Thoracic aorta (tissue), 2 donors: ENCODE measurements at places on chromosomes 7 and 10.

DNA sequence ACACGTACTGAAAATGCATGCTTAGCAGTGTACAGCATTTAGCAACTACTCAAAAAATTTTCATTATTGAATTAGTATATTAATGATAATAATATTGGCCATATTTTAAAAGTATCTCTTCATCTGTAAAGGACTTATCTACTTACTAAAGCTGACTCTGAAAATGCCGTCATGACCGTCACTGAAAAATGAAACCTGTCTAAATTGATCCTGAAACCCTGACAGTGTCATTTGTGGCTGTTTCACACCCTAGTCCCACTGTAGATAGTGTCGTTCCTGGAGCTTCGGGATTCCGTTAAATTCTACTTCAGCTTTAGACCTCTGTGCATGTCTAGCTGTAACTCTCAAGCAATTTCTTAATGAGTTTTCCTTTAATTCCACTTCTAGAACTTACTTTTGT is 35.8 kb upstream of the EZH2 start:
- no peak overlapping the region for H3K4me3 ChIP-seq
- H3K27ac ChIP-seq = no peak overlapping the region
- H3K27me3 ChIP-seq = no peaks in the 10 kb centered on the region
- no peak for DNase-seq

DNA sequence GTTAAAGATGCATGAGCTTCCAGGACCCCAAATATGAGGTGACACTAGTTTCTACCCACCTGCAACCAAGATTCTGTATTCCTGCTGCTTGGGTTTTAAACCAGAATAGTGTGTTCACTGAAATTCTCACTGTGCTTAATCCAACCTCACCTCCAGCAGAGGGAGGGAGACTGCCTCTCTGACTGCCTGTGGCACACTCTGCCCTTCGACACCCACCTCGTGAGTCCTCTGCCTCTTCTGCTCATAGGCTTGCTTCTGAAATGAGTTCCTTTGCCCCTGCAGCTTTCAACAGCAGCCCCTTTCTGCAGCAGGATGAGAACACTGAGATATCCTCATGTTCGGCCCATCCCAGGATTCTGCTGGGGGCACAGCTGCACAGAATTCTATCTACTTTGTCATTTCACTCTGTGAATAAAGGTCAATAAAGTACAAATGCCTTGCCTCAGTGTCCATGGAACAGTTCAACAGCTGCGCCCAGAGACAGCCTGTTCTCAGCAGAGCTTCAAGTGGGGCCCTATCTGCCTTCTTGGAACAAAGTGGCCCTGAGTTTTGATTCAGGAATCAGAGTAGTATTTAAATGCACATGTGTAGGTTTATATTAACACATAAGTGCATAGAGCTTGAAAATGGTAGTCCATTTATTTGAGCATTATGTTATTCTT is 632.5 kb downstream of the TNS3 start:
- H3K27ac ChIP-seq = no peak overlapping the region
- no peaks in the 10 kb centered on the region for H3K4me1 ChIP-seq
- no peak for DNase-seq
- no peak overlapping the region for H3K4me3 ChIP-seq
- no peaks in the 10 kb centered on the region for H3K27me3 ChIP-seq
- no peaks in the 10 kb centered on the region for H3K36me3 ChIP-seq

DNA sequence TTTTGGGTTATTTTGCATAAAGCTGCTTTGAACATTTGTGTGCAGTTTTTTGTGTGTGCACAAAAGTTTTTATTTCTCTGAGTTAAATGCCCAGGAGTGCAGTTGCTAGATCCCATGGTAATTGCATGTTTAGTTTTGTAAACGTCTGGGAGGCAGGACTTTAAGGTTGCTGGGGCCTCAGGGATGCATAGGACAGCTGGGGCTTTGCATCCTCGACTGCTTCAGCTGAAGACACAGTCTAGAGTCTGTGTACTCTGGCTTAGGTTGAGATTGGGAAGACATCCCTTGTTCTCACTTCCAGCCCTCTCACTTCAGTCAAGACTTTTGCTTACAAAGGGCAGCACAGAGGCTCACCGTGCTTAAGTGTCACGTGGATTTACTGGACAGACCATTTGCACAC is 94.5 kb upstream of the INSYN2A start:
- H3K36me3 ChIP-seq = no peaks in the 10 kb centered on the region
- no peak overlapping the region for H3K27ac ChIP-seq
- no peak for DNase-seq
- H3K4me3 ChIP-seq = no peak overlapping the region
- no peaks in the 10 kb centered on the region for H3K4me1 ChIP-seq
- no peaks in the 10 kb centered on the region for H3K27me3 ChIP-seq

GRCh38 chr10:113285305-113285704 is 267.5 kb upstream of the HABP2 start:
- H3K4me3 ChIP-seq = no peak overlapping the region
- no peak for DNase-seq
- no peak overlapping the region for H3K27ac ChIP-seq
- no peaks in the 10 kb centered on the region for H3K36me3 ChIP-seq
- H3K4me1 ChIP-seq = no peaks in the 10 kb centered on the region
- H3K27me3 ChIP-seq = no peaks in the 10 kb centered on the region

DNA sequence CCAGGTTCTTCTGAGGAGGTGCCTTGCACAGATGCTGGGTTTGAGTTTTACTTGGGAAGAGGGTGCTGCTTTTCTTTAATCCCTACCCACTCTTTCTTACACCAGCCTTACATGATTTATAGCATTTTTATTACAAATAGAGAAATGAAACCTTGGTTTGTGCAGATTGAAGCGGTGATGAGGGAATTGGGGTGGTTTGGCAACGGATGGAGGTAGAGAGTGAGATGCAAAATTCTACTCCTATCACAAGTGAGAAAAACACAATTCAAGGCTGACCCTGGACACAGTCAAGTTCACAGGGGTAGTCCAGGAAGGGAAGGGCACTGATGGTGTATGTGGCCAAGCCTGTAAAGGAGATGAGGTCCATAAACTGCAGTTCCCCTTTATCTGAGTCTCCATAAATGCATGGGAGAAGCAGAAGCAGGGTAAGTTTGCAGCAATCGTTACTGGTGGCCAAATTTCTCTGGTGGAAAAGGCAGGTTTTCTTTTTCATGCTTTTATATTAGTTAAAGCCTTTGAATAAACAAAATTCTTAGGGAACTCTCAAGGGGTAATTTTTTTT is 214.3 kb downstream of the JAZF1 start:
- no peak for DNase-seq
- no peaks in the 10 kb centered on the region for H3K36me3 ChIP-seq
- no peak overlapping the region for H3K4me3 ChIP-seq
- no peak overlapping the region for H3K27ac ChIP-seq
- no peaks in the 10 kb centered on the region for H3K4me1 ChIP-seq

GRCh38 chr7:51019191-51019844 is 236.6 kb upstream of the GRB10 start:
- DNase-seq = no peak
- no peak overlapping the region for H3K4me3 ChIP-seq
- no peaks in the 10 kb centered on the region for H3K36me3 ChIP-seq

DNA sequence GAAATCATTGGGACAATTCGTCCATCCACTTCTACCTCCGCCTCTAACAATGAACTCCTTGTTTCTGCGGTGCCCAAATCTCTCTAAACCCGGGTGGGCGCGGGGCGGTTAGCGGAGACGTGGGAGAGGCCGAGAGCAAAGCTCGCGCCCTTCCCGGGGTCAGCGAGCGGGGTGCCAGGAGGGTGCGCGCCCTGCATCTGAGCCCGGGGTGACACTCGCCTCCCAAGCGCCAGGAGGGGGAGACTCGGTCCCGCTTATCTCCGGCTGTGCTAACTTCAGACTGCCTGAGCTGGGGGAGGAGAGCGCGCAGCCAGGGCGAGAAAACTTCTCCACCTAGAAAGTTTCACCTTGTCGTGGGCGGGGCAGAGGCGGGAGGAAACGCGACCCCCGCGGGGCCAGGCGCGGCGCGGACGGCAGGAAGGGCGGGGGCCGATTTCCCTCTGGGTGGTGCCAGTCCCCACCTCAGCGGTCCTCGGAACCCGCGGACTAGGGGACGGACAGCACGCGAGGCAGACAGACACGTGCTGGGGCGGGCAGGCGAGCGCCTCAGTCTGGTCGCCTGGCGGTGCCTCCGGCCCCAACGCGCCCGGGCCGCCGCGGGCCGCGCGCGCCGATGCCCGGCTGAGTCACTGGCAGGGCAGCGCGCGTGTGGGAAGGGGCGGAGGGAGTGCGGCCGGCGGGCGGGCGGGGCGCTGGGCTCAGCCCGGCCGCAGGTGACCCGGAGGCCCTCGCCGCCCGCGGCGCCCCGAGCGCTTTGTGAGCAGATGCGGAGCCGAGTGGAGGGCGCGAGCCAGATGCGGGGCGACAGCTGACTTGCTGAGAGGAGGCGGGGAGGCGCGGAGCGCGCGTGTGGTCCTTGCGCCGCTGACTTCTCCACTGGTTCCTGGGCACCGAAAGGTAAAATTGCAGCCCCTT is at the start of gene MET:
Gene MET (plus strand): TSS at position 516 of the 915 bp plus-strand sequence. CDS start 26,889 bp downstream, outside the sequence.
- H3K36me3 ChIP-seq = no peaks in the 10 kb centered on the region
- H3K4me3 ChIP-seq = peak within 1 kb of the TSS; percentile 84
- H3K27ac ChIP-seq = peak within 1 kb of the TSS; percentile 72
- H3K4me1 ChIP-seq = peaks cover 15% of the 10 kb centered on the region
- peak; percentile 9 for DNase-seq

DNA sequence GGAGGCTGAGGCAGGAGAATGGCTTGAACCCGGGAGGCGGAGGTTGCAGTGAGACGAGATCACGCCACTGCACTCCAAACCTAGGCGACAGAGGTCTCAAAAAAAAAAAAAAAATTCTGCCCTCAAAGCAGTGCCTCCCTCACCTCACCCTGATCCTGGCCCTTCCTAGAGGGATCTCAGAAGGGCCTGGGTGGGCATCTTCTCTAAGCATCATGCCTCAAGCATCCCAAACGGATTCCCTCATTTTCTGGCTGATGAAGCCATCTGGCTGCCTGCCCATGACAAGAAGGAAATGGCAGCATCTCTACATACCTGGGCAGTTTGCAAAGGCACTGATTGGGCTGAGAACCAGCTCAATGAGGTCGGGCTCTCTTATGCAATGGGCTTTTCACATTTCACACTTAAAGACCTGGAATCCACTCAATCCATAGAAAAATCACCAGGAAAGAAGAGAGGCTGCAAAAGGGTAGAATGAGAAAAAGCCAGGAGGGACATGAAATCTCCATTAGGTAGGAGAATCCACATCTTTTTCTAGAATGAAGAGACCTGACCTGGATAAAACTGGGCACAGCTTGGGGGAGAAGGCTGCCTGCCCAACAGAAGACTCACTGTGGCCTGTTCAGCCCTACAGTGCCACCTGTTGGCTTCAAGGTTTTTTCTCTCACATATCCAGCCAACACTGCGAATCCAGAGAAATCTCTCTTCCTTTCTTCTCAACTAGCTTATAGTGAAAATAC is 48.1 kb downstream of the PDLIM1 start:
- no peaks in the 10 kb centered on the region for H3K27me3 ChIP-seq
- peaks cover 34% of the 10 kb centered on the region for H3K36me3 ChIP-seq
- H3K4me3 ChIP-seq = no peak overlapping the region
- peaks cover 10% of the 10 kb centered on the region for H3K4me1 ChIP-seq
- H3K27ac ChIP-seq = no peak overlapping the region

- H3K36me3 ChIP-seq = no peaks in the 10 kb centered on the region
- H3K4me3 ChIP-seq = peak overlapping the region; percentile 27
- H3K4me1 ChIP-seq = peaks cover 14% of the 10 kb centered on the region
- no peak overlapping the region for H3K27ac ChIP-seq
These were observed 246.9 kb downstream of the AHR start for GRCh38 chr7:17545348-17545747.

GRCh38 chr7:143906151-143906550 is 4.2 kb upstream of the TCAF1 start:
- no peaks in the 10 kb centered on the region for H3K36me3 ChIP-seq
- no peaks in the 10 kb centered on the region for H3K27me3 ChIP-seq
- DNase-seq = no peak
- H3K27ac ChIP-seq = no peak overlapping the region
- peaks cover 3% of the 10 kb centered on the region for H3K4me1 ChIP-seq

GRCh38 chr7:88357781-88358525 is 51.3 kb upstream of the STEAP4 start:
- no peak for DNase-seq
- H3K4me3 ChIP-seq = no peak overlapping the region
- no peak overlapping the region for H3K27ac ChIP-seq
- no peaks in the 10 kb centered on the region for H3K27me3 ChIP-seq

DNA sequence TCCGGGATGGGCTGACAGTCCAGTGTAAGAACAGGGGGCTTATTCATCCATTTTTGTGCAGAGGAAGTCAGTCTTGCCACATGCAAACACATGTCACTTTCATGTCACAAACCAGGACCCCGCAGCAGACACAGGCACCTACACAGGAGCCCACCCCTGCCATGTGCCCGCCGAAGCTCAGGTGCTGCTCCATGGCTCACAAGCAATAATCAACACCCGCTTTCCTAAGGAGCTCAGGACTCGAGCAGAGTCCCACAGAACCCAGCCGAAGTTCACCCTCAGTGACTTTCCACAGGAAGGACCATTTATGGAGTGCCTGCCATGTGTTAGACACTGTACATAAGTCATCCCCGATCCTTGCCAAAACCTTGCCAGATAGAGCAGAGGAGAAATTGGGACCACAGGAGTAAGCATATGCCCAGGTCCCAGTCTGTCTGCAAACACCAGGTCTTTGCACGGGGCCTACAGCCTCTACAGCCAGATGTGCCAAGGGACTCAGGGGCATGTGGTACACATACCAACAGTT is 99.4 kb downstream of the EBF3 start:
- H3K27me3 ChIP-seq = no peaks in the 10 kb centered on the region
- H3K4me1 ChIP-seq = no peaks in the 10 kb centered on the region
- no peak for DNase-seq
- H3K36me3 ChIP-seq = no peaks in the 10 kb centered on the region
- H3K27ac ChIP-seq = no peak overlapping the region

- peak overlapping the region; percentile 97 for H3K27ac ChIP-seq
- no peaks in the 10 kb centered on the region for H3K36me3 ChIP-seq
- peak overlapping the region; percentile 31 for H3K4me3 ChIP-seq
- peaks cover 96% of the 10 kb centered on the region for H3K4me1 ChIP-seq
- DNase-seq = no peak
These were observed 84.0 kb downstream of the SORBS1 start for GRCh38 chr10:95477175-95477520.

- no peaks in the 10 kb centered on the region for H3K36me3 ChIP-seq
- no peaks in the 10 kb centered on the region for H3K4me1 ChIP-seq
- no peak overlapping the region for H3K27ac ChIP-seq
- no peak for DNase-seq
These were observed 166.6 kb downstream of the THSD7A start for GRCh38 chr7:11665357-11665756.

- no peak for DNase-seq
- H3K4me3 ChIP-seq = no peak overlapping the region
- H3K27ac ChIP-seq = no peak overlapping the region
- no peaks in the 10 kb centered on the region for H3K27me3 ChIP-seq
- peaks cover 56% of the 10 kb centered on the region for H3K4me1 ChIP-seq
These were observed 25.8 kb downstream of the TMEM120A start for GRCh38 chr7:75968561-75969001.

DNA sequence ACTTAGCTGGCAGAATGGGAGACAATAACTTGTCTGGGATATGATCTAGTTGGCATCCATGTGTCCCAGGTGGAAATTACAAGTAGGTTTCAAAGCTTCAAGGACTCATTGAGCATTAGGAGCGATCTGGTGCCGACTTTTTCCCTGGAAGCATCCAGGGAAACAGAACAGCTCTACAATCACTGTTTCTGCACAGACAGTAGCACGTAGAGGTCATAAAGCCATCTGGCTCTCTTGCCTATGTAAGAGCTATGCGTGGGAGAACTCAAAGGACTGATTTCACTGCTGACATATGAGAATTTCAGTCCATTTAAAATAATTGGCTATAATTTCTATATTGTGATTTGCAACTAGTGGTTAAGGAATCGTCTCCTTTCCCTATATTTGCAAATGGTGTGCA is 791.7 kb downstream of the REEP3 start:
- DNase-seq = no peak
- no peak overlapping the region for H3K27ac ChIP-seq
- no peak overlapping the region for H3K4me3 ChIP-seq

- no peak overlapping the region for H3K4me3 ChIP-seq
- H3K4me1 ChIP-seq = no peaks in the 10 kb centered on the region
- H3K36me3 ChIP-seq = no peaks in the 10 kb centered on the region
These were observed 334.9 kb downstream of the ELMO1 start for GRCh38 chr7:37113661-37114355.
